ENCODE measurements at places on chromosomes 12 and 14.

GRCh38 chr14:99157246-99157645, 114.8 kb downstream of the BCL11B start:
- DNase-seq = no peak

- no peak for DNase-seq
Measured at GRCh38 chr14:81326451-81326850, 73.7 kb downstream of the STON2 start.

DNA sequence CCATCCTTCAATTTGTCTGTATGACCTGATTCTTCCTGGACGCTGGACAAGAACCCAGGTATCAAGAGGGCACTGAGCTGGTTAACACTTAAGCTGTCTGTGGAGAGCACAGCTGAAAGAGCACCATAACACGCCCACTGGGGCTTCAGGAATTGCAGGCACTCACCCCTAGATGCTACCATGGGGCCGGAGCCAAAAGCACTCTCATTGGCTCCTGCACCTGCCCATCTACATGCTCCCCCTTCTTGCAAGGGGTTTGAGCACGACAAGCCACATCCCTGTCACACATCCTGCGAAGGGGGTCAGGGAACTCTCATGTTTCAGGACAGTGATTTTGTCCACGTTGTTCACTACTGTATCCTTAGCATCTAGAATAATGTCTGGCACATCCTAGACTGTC, 35.1 kb upstream of the TBC1D15 start:
- no peak for DNase-seq

DNA sequence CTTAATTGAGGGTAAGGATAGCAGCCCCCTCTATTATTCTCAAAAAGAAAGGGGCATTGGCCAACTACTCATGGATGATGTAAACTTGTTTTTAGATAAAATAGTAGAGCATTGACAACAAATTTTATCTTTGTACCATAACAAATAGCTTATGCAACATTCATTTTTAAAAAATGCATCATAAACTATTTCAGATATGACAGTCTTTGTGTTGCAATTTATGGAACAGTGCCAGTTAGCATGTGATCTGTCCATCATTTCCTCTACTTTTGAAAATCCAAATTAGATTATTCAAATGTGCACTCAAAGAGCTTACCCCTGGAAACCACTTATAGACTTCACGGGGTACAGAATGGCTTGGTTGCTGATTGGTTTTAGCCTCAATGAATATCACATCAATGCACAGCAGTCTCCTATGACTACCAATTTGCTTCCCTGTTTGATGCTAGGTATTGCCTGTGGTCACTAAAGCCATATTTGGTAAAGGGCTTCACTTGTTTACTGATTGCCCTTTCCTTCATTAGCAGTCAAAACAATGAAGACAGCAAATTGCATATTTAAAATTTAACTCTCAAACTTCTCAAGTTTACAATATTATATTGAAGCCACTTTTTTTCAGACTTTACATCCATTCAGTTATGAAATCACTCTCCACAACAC, 274.9 kb upstream of the MGAT4C start:
- no peak for DNase-seq

DNA sequence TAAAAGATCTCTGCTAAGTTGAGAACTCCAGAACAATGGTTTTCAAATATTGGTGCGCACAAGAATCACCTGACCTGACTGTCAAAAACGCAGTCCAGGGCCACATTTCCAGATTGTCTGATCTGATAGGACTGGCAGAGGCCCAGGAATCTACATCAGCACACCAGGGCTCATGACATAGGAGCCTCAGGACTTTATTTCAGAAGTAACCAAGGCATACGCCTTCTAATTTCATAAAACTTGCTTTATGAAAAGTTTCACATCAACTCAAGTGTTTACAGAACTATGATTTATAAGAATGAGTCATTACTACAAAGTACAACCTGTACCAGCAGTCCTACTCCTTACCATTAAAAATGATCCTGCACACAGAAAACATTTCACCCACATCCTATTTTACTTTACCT, 47.7 kb upstream of the PTPRO start:
- DNase-seq = no peak

Measured in stimulated activated CD8-positive, alpha-beta memory T cell treated with anti-CD3 and anti-CD28 coated beads, Interleukin-4, amount 100 ng/mL, for 1 hour (primary cell).